Naive thymus-derived CD8-positive, alpha-beta T cell (primary cell): ENCODE measurements at places on chromosomes 7 and 10. TPM values are rescaled to one million over a fixed set of nuclear protein-coding genes. Genes with fewer than 3 reads are reported as not detected.

The CPVL gene
- total RNA-seq = 1.4 TPM

- DNase-seq = no peak
Measured at GRCh38 chr10:81157681-81158080, 620.0 kb downstream of the SH2D4B start.

GRCh38 chr10:128386816-128387604 is 260.8 kb upstream of the MKI67 start:
- no peak for DNase-seq

- no peak for DNase-seq
Measured at GRCh38 chr7:93048136-93048930, 69.4 kb downstream of the SAMD9 start.

DNA sequence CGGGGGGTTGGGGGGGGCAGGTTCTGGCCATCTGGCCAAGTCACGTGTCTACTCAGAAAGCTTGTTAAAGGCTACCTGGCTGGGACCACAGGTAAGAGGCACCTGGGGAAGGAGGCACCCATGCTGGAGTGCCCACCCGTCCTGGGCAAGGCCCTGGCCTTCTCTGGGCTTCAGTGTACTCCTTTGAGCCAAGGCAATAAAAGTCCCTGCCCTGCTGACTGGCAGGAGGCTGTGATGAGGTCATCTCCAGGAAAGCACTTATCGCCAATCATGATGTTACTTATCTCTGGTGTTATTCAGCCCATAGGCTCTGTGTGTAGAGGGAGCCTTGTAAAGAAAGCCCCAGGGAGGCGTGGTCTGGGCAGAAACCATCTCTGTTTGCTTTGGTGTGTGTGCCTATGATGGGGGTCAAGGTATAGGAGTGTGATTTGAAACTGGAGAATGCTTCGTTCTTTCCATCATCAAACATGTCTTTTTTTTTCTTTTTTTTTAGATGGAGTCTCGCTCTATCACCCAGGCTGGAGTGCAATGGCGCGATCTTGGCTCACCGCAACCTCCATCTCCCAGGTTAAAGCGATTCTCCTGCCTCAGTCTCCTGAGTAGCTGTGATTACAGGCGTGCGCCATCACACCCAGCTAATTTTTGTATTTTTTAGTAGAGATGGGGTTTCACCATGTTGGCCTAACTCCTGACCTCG is 2.5 kb upstream of the CLDN4 start:
- DNase-seq = no peak

- no peak for DNase-seq
Measured at GRCh38 chr7:65983965-65984658, 2.1 kb upstream of the GUSB start.

GRCh38 chr7:104895522-104896236 is 118.3 kb upstream of the KMT2E start:
- DNase-seq = no peak
